Left ventricle myocardium superior (tissue), 1 donor: ENCODE measurements at places on chromosomes 5 and 9.

DNA sequence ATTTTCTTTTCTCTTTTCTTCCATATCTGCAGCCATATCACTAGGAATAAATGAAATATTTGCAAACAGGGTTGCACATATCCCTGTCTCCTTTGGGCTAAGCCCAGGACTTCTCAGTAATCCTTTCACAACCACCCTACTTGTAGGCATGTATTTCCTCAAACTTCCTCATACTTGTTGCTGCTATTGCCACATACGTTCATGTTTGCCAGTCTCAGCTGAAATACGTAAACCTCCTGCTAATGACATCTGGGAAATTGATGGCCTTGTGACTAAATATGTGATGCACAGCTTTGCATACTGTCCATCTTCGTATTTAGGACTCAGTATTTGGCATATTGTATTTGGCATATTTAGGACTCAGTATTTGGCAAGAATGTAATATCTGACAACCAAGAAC lies 224.6 kb downstream of the PLK2 start:
- DNase-seq: no peak

GRCh38 chr5:132883261-132883834 lies 9.9 kb downstream of the LEAP2 start:
- DNase-seq: no peak

DNA sequence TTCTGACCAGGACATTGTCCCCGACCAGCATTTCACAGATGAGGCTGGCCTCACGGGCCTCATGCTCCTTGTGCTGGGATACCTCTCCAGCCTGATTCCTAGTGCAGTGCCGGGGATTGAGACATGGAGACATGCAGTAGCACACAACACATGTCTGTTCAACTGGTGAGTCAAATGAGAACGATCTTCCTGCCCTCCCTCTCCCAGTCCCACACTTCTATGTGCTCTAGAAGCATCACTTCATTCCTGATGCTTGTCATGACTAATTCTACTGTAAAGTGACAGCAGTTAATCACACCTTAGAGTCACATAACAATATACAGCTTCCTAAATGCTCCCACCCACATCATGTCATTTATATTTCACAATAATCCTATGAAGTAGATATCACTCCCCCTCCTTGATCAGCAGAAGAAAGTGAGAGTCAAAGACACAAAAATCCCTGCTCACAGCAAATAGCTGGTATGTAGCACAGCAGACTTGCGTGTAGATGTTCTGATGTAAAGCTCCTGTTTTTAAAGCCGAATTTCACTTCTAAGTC lies 101.8 kb downstream of the CCDC192 start:
- no peak for DNase-seq

DNA sequence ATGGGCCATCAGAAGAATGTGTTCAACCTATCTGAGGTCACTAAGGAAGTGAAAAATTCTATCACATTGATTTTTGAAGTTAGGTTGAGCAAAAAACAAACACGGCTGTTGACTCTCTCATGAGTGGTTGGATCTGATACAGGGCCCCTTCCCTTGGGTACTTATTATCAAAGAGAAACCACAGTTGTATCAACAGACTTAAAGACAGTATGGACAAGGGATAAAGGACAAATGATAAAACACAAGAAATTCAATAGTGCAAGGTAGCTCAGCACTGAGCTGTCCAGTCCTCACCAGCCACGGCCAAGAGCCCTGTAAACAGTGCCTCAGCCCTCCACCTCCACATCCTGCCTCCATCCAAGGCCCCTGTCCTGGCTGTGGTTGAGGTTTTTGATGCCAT lies 86.9 kb downstream of the UBE2QL1 start:
- DNase-seq: no peak

GRCh38 chr9:123399803-123400378 lies 43.9 kb downstream of the CRB2 start:
- DNase-seq: no peak

DNA sequence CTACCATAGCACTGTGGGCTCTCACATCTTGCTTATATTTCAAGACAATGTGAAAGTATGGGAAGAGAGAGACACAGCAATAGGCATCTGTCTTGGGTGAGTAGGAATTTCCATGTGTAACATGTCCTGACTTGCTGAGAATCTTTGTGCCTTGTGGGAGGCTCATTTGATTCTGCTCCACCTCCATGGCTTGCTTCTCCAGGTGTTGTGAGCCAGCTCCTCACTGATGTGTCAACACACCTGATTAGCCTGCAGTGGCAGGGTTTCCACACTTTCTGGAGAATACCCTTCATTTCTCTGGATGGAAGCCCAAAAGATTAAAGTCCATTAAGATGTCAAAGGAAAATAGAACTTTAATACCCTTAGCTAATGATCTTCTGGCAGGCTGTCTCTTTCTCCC lies 613.6 kb downstream of the ZNF608 start:
- no peak for DNase-seq

DNA sequence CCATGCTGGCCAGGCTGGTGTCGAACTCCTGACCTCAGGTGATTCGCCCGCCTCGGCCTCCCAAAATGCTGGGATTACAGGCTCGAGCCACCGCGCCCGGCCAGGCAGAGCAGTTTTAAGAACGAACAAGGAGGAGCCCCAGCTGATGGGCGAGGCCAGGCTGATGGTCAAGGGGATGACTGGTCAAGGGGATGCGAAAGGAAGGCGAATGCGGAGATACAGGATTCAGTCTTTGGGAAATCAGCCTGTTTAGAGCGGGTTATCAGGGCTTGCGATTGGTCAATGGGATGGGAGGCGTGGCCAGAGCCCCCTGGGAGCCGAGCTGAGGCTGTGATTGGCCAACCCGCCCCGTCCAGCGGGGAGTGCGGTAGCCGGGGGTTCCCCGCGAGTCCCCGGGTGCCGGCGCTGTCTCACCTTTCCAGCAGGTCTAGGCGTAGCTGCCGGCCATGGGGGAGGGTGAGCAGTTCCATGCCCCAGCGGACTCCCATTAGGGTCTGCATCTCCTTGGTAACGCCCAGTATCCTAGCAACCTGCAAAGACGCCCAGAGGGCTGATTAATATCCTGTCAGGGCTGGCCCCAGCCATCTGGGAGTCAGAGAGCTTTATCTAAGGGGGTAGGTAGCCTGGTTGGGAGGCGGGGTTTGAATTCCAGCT lies 7.5 kb upstream of the TOR2A start:
- DNase-seq: no peak

DNA sequence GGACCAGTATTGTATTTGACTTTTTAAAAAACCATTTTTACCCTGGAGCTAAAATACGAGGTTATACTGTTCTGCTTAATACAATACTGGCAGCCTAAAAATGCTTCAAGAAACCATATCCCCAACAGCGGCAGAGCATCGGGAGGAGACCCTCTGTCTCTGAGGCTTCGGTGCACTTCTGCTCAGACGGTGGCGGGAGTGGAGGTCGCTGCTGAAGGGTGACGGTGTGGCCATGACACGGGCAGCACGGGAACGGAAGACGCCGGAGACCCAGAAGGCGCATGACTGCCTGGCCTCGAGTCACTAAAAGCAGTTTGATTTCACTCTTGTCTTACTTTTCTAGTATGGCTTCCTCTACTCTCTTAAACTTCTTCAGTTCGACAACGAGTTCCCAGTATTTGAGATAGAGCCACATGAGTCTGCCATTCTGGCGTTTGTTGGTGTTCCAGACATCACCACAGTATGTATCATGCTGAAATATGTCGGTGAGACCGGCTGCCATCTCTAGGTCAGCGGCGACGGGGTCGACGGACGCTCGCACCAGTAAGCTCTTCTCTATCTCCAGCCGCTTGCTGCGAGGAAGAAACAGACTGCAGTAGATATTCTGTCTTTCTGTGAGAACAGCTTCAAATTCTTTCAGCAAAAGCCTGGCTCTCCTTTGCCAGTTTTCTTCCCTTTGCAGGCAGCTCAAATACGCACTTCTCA lies 12.8 kb downstream of the CCDC127 start:
- DNase-seq: no peak

DNA sequence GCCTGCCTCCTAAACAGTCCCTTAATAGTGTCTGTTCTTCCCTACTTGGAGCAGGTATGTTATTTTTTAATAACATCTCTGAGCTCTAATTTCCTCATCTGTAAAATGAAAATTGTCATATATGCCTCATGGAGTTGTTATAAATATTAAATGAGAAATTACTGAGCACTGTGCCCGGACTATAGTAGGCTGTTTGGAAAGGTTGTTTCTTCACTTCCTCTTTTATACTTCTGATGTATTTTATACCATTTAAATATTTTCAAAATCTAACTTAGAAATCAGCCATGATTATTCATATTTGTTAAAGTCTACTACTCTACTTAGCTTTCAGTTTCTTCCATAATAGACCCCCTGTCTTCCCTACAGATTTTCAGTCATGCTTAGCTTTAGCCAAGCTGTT lies 30.5 kb upstream of the HAPLN1 start:
- DNase-seq: no peak

DNA sequence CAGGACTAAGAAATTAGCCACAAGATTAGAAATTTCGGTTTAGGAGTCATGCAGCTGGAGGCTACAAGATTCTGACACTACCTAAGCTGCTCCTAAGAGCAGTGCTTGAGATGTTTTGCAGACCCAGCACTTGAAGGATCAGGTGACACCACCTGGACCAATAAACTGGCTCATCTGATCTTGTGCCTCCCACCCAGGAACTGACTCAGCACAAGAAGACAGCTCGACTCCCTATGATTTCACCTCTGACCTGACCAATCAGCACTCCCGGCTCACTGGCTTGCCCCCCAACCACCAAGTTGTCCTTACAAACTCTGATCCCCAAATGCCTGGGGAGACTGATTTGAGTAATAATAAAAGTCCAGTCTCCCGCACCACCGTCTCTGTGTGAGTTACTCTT lies 170.4 kb downstream of the TTC39B start:
- DNase-seq: no peak

GRCh38 chr5:69492391-69492922 lies at the start of gene OCLN:
OCLN (plus strand) TSS chr5:69492790; CDS start chr5:69504245, 11,455 bp downstream.
- DNase-seq: peak; percentile 29

DNA sequence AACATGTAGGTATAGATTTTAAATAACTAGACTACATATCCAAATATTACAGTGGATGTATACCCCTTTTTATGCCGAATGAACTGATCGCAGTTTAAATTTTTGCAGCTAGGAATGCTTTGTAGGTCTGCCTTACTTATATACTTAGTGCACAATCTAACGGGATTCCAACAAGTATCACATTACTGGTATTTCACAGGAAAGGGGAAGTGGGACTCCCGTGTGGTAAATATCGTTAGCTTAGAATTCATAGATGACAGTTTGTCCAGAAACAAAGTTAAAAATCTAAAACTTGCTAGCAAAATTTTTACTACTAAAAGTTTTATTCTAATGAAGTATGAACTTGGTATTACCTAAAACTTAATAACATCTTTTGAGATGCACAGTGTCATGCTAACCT lies 193.5 kb upstream of the TLX3 start:
- DNase-seq: no peak

GRCh38 chr9:33350310-33350709 lies 52.1 kb downstream of the AQP7 start:
- no peak for DNase-seq

GRCh38 chr5:150788977-150789376 lies 10.4 kb downstream of the SMIM3 start:
- no peak for DNase-seq
